ENCODE measurements at places on chromosomes 2 and 18.

DNA sequence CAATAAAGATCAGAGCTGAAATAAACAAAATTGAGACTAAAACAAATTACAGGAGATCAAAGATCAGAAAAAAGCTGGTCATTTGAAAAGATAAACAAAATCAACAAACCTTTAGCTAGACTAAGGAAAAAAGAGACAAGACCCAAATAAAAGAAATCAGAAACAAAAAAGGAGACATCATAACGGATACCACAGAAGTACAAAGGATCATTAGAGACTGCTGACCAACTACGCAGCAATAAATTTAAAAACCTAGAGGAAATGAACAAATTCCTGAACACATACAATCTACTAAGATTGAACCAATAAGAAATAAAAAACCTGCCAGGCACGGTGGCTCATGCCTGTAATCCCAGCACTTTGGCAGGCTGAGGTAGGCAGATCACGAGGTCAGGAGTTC, 33.7 kb downstream of the USP34 start:
- DNase-seq = no peak

- peak; percentile 17 for DNase-seq
Measured at GRCh38 chr2:231530099-231531011, at the start of gene NMUR1. Gene NMUR1 (minus strand): TSS chr2:231530445. CDS start chr2:231530361, 84 bp downstream.

DNA sequence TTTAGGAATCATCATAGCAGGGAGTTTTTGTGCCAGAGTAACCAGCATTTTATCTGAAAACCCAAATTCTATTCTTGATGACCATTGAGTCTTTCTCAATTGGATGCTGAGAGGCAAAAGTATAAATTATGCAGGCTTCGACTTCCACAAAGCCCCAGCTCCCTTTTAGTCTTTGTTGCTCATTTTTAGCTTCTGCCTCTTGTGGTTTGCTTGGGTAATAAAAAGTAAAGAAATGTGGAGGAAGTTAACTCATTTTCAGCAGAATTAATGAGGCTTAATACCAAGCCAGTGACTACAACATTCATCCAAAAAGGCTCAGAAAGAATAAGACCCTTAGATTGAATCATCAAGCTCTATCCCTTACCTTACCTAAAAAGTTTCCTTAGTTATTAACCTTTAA, 18.6 kb downstream of the ERMN start:
- DNase-seq = no peak

- DNase-seq = no peak
Measured at GRCh38 chr18:42861271-42861670, 254.2 kb downstream of the RIT2 start.

DNA sequence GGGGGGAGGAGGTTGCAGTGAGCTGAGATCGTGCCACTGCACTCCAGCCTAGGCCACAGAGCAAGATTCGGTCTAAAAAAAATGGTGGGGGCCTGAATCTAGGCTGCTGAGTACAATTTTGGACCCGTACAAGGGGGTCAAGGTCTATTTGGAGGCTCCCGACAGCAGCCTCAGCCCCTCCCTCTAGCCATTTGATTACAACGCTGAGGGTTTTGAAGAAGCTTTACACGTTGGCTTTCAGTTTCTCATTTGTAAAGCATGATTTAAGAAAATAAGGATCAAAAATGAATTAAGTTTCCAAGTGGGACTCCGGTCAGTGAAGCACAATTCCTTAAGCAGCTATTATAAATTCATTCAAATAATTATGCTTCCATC, 133.9 kb downstream of the TGIF1 start:
- DNase-seq = no peak

All from RWPE1 (cell line).